ENCODE measurements at places on chromosomes 12 and 14.
A peak's percentile ranks its signal among the peaks of the same experiment; 100 is the strongest.

DNA sequence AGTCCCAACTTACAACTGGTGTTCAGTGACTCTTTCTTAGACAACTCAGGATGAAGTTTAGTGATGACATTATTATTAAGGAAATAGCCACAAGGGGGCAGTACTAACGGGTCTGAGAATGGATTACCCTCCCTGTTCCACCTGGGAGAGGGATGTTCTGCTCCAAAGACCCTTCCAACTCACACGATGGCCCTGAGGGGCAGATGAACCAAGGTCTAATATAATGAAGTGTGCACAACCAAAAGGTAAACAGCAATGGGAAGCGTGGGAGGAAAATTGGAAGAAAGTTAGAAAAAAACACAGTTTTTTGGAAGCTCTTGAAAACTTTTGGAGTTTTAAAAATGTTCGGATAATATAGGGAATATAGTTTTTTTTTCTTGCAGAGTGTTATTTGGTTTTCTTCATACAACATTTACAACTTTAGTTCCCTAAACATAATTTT is 24.0 kb downstream of the FGF6 start:
- no peak for DNase-seq

GRCh38 chr12:120984351-120984898 is 6.1 kb downstream of the HNF1A start:
- no peak for DNase-seq

DNA sequence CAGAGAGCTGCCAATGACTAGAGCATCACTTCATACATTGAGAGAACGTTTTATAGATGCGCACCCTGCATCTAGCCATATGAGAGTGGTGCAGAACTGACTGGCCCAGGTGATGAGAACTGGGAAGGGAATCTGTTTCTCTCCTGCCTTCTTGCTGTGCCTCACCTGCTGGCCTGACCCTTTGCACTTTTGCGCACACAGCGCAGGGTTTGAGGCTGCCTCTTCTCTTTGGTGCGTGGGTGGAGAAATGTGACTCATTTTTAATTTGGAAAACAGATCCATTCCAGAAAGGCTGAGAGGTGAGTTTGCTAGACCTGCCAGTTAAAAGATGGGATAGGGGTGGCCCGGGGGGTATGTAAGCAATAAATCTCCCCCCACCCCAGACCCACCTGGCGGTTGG is 453 bp upstream of the ESRRB start:
- DNase-seq: no peak

GRCh38 chr14:99792210-99792535 is 1.0 kb upstream of the EML1 start:
- DNase-seq: no peak

DNA sequence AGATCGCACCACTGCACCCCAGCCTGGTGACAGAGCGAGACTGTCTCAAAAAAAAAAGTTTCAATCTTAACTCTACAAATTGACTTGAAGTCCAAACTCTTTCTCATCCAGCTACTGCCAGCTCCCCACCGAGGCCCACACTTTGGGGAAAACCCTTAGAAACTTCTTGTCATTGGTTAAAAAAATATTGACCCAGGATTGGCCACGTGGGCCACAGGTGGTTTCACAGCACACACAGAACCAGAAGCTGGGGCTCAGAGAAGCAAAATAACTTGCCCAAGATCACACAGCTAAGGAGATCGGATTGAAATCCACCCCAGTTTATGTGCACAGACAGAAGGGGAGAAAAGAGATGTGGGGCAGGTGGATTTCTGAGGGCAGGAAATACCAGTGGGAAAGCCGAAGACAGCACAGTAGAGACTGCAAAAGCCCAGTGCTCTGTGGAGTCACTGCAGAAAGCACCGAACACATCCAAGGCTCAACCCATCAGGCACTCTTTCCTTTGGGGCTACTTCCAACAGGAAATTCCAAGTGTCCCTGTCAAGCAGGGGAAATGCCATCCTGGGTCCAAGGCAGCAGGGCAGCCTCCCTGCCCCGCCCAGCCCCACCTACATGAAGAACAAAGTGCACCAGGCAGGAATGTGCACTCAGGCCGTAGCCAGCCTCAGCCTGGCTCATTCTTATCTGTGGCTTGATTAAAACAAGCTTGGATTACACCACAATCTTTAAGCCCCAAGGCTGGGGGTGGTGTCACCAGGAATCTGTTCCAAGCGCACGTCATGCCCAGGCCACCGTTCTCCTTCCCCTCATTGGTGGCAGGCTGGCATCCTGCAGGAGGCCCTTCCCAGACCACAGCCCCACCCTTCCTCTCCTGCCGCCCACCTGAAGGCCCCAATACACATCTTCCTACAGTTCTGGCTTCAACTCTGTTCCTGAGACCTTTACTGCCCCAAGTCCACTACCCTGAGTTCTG is 72.5 kb downstream of the ITPK1 start:
- DNase-seq: no peak

- no peak for DNase-seq
Measured at GRCh38 chr12:105352052-105352451, 21.6 kb downstream of the C12orf75 start.

DNA sequence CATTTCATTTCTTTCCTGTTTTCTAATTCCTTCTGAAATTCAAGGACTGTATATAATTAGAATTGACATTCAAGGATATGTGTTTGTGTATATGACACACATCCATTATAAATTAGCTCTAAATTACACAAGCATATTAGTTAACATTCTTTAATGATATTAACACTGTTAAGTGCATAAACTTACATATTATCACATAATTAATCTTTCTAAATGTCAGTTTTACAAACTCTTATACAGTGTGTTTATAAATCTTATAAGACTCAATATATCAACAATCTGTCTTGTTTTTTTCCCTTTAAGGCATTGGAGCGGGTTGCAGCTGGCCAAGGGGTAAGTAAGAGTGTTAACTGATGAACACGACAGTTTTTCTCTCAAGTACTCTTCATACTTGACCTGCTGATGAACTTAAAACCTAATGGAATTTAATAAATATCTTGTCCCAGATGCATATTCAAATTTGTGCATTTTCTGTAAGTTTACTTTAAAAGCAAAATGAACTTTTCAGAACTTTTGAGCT is 76.1 kb downstream of the METTL25 start:
- DNase-seq: no peak

DNA sequence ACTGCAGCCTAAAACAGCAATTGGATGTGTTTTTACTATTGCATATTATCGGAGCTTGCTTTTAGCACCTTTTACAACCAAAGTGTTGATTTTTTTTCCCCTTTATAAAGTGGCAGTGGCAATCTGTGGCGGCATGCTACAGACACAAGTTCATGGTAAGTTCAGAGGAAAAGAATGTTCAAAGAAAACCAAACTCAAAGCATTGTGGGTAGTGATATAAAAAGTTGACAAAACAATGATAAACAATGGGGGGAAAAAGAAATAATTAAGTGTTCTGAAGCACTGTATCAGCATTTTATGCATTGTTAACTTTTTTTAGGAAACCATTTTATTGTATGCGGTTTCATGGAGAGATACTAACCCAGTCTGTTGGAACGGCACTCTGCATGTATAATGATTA is 492.0 kb upstream of the SOX5 start:
- no peak for DNase-seq

DNA sequence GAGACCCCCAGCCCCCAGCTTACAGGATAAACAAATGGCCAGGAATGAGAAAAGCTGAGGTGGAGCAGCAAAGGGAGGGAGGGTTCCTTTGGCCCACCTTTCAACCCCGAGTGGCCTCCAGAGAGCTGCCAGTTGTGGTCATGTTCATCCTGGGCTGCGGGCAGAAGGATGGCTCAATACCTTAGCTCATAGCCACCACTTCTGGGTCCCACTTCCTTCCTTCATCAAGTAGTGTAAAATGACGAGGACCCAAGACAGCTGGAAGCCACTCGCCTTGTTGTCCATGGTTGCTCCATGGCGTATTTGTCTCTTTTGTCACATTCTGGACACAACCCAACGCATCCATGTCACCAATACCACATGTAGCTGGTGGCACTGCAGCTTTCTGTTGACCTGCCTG is 24.2 kb downstream of the CRACR2A start:
- no peak for DNase-seq

DNA sequence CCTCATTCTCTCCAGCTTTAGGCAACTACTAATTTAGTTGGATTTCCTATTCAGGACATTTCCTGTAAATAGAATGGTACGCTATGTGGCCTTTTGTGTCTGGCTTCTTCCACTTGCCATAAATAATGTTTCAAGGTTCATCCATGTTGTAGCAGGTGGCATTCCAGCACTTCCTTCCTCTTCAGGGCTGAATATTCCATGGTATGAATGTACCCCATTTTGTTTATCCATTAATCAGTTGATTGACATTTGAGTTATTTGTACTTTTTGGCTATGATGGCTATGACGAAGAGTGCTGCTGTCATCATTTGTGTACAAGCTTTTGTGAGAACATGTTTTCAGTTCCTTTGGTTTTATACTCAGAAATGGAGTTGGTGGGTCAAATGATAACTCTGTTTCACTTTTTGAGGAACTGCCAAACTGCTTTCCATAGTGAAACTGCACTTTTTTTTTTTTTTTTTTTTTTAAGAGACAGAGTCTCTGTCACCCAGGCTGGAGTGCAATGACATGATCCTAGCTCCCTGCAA is 6.5 kb upstream of the CDK2AP1 start:
- DNase-seq: no peak

DNA sequence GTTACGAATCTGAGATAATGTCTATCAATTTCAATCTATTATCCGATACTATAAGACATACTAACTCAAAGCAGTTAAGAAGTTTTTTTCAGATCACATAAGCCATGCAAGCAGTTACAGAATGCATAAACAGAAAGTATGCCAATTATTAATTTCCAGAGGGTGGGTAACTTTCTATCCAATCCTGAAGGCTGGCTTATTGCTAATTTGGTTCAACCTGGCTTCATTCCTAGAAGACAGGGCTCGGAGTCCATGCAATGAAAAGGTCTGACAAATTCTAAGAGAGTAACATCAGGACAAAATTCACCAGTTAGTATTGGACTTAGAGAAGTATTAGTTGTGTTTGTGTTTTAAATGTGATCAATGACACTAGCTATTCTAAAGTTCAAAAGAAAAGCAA is 15.0 kb downstream of the FERMT2 start:
- no peak for DNase-seq

GRCh38 chr12:45852508-45852907 is 123.0 kb downstream of the ARID2 start:
- no peak for DNase-seq

- peak; percentile 22 for DNase-seq
Measured at GRCh38 chr14:72291908-72292688, 359.9 kb downstream of the RGS6 start.

GRCh38 chr12:54397157-54397556 is 12.6 kb upstream of the ZNF385A start:
- no peak for DNase-seq

GRCh38 chr12:122322501-122322900 is 56.2 kb upstream of the VPS33A start:
- DNase-seq: no peak

DNA sequence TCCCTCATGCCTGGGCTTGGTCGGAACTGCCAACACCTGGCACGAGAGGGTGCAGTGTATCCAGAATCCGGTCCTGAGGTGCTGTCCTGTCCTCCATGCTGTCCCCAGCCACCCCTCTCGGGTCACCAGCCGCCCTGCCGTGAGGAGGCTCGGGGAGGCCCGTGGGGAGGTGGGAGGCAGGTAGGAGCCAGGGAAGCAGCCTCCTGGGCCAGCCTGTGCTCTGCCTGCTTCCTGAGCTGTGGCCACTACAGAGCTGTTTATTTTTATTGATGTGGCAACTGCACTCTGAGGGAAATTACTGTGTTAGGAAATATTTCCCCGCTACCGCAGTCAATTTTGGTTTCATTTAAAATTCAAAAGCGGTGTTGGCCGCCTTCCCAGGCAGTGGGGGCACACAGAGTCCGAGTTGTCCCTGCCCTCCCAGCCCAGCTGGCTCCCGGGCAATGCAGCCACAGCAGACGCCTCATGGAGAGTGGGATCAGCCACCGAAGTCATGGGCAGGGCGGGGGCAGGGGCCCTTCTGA is 18.3 kb downstream of the NOC4L start:
- peak; percentile 32 for DNase-seq

- DNase-seq: no peak
Measured at GRCh38 chr14:20751963-20752562, 6.4 kb downstream of the EDDM3A start.

- DNase-seq: no peak
Measured at GRCh38 chr14:73719791-73720190, 5.6 kb upstream of the PNMA1 start.

Data from epithelial cell of proximal tubule (primary cell).